ENCODE measurements at places on chromosomes 2 and 18.

- no peak for DNase-seq
Observed at GRCh38 chr2:150141226-150142001, 346.1 kb downstream of the RND3 start.

DNA sequence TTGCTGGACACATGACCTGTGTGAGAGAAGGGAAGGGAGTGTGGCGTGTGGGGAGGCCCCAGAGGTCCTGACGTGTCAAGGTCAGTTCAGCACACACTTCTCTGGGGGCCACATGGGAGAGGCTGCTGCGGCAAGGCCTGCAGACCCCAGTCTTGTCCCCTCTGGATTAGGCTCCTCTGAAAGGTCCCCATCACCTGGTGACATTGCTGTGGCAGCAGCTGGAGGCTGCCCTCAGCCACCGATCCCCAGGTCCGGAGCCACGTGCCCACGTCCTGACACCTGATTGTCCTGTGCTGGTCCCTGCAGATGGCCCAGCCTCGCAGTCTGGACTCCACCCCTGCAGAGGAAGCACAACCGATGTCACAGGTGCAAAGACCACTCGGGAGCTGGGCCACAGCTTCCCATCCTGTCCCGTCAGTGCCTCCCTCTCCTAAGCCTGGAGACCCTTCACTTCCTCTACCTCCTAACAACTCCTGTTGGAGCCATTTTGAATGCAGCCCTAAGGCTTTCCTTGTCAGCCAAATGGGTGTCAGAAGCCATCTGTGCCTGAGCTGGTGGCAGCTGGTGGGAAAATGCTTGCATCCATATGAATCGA, 12.7 kb downstream of the TMEM177 start:
- DNase-seq = no peak

- peak; percentile 77 for DNase-seq
Observed at GRCh38 chr2:175180701-175181103, 808 bp downstream of the ATP5MC3 start.

DNA sequence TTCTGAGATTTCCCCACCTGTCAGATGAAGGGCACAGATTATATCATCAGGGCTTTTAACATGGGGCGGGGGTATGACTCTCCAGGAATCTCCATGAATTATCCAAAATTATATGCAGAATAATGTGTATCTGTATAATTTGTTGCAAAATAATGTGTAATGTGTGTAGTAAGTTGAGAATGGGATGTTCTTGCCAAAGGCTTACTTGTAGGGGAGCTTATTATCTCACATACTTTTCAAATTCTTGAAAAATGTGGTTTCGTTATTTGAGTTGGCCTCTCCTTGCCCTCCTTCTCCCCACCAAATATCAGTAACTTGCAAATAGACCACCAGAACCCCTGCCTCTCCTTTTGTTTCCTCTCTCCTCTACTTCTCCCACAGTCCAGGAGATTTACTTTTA, 35.6 kb downstream of the UBR3 start:
- no peak for DNase-seq

DNA sequence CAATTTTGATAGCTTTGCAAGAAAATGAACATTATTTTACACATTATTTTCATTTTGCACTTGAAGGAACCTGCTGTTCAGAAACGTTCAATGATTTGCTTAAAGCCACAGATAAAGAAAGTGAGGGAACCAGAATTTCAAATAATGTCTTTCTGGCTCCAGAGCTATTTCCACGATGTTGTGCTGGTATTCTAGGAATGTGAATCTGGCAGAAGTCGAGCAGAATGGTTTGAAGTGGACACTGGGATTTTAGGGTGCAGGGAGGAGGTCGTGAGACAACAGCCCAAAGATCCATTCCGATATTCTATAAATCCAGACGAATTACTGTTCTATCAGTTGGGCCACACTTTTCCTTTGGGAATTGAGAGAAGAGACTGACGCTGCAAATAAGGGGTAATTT, 2.2 kb downstream of the CCDC102B start:
- no peak for DNase-seq

DNA sequence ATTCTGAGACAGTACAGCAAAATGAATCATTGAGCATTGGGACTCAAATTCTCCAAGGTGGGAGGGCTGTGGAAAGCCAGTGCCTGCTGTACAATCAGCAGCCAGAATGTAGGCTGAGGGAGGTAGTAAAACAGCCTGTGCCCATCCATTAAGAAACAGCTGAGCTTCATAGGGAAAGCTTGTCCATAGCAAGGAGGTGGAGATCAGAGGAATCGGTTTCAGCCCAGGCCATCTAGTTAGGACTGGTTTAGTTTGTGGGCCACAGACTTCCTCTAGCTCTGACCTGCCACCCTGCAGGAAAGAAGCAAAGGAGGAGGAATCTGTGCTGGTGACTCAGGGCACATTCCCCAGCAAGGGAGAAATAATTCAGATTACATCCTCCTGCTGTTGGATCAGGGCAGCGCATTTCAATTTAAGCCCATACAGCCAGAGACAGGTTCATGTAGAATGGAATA, 333.4 kb downstream of the SETBP1 start:
- DNase-seq = no peak

DNA sequence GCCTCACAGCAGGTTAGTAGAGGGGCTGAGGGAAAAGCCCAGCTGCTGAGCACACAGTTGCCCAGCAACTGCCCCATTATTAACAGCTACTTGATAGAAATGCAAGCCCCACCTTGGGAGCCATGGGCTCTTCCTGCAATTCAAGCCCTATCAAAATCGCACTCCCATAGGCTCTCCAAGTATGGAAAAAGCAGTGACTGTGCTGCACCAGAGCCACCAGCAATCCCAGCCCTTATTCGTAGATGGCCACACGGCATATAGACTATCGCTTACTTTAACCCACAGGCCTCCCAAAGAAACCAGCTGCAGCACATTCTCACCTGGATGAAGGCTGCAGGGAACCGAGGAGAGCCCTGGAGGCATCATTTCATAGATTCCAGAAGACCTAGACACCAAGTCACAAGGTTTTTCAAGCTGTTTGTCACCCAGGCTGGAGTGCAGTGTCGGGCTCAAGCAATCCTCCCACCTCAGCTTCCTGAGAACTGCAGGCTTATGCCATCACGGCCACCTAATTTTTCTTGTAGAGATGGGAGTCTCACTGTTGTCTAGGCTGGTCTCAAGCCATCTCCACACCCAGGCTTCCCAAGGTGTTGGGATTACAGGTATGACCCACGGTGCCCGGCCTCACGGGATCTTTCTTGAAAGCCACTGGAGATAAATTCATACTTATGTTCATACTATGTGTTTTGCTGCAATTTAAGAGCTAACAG, 11.3 kb downstream of the NCL start:
- no peak for DNase-seq

DNA sequence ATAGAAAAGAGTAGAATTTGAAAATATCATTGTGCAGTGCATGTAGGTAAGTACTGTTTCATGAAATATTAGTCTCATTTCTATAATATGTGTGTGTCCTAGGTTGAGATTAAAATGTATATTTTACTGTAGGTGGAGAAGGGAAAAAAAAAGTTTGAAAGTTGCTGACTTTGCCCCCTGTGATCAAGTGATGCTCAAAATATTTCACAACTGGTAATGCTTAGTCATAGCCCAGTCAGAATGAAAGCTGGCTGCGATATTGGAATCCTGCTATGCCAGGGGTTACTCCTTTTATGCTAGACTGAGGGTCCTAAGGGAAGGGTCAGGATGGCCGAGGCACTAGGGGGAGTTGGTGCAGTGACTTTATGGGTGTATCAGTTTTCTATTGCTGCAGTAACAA, 19.5 kb upstream of the CFAP36 start:
- peak; percentile 73 for DNase-seq

GRCh38 chr18:27400001-27400400, 214.9 kb upstream of the CHST9 start:
- DNase-seq = no peak

DNA sequence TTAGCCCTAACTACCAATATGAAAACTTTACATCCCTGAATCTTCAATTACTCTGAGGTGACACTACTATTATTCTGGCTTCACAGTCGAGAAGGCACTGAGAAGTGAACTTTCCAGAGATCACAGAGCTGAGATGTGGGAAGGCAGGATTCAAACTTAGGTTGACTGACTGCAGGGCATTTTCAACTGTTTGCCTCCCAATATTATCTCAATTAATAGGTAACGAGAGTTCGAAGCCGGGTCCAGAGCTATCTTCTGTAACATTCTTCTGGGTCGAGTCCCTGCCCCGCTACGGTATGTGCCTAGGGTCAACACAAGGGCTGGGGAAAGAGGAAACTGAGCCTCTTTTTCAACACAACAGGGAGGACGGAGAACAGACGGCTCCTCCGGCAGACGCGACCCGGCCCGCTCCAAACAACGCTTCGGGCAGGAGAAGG, 740 bp downstream of the CHMP3 start:
- DNase-seq = no peak

- no peak for DNase-seq
Observed at GRCh38 chr2:124264551-124265091, 239.5 kb downstream of the CNTNAP5 start.

DNA sequence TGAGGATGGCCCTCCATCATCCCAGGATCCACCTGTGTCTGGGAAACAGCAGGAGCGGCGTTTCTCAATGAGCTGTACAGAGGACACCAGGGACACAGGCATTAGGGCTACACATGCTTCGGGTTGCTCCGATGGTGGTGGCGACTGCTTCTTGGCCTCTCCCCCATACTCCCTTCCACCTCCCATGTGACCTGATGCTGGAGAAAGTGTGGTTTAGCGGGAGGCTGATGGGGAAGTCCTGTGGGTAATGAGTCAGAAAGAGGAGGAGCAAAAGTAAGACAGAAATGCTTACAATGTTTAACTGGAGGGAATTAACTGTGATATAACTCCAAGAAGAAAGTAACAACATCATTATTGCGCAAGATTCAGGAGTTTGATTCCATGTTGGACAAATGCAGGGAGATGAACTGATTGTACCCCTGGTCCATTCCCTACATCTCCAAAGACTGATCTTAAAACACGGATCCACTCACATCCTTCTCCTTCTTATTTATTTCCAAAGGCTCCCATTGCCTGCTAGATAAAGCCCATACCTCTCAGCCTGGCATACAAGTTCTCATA, 186.6 kb downstream of the NRP2 start:
- DNase-seq = no peak

DNA sequence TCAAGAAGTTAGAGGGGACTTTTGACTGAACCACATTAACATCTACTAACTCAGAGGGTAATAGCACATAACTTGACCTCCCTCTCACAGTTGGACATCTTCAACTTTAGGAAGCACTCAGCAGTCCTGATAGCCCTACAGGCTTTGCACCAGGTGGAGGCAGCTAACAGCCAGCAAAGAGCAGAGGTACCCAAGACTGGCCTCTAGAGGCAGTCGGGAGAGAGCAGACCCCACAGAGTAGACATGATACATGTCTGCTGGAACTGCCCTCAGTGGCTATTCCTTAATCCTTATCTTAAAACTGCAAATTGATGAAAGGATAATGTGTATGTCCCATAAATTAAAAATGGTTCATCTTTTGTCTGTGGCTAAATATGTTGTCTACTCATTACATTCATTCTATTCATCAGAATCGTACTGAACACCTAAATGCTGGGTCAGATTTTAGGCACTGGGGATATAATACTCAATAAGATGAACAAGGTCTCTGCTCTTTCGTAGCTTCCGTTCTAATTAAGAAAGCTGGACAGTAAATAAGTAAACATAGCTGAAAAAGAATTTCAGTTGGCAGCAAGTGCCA, 49.8 kb downstream of the CAB39 start:
- peak; percentile 64 for DNase-seq

- no peak for DNase-seq
Observed at GRCh38 chr18:66432636-66433035, 171.3 kb downstream of the CDH19 start.

- peak; percentile 60 for DNase-seq
Observed at GRCh38 chr18:12652861-12653401, 5.0 kb downstream of the SPIRE1 start.

DNA sequence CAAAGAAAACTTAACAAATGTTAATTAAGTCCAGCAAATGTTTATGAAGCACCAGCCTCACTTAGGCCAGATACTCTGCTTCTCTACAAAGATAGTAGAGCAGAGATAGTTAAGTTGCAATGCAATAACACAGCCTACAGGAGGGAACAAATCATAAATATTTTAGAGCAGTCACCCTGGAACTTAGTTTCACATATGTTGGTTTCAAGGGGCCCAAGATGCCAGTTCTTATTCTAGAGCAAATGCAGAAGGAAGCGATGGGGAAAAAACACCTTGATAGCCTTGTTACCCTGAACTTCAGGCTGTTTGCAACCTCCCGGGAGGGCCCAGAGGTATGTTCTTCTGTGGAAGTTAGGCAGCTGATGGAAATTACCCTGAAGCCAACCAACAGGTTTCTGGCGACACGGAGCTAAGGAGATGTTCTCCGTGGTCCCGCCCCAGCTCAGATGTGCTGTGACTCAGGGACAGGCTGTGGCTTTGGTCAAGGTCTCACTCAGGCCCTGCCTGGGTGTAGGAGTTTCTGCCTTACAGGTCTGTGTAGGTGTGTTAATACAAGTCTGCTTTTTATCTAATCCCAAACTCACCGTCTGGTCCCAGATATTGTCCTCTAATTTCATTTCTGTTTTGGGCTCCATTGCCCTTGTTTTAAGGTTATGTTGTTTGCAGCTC, 3.8 kb downstream of the CTIF start:
- no peak for DNase-seq

DNA sequence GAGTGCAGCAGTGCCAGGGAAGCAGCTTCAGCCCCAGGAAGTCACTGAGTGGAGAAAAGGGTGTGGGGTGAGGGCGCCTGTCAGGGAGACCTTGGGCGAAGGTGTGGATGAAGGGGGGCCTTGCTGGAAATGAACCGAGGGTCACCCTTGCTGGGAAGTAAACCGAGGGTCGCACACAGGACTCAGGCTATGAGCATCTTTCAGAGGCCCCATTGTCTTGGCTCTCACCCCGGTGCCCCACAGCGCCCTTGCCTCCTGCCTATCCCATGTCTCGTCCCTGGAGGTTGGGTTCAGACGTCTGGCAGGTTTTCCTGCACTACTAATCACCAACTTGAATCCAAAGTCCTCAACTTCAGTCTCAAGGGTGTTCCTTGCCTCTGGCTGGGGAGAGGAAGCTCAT, 122.8 kb upstream of the PXDN start:
- DNase-seq = no peak

DNA sequence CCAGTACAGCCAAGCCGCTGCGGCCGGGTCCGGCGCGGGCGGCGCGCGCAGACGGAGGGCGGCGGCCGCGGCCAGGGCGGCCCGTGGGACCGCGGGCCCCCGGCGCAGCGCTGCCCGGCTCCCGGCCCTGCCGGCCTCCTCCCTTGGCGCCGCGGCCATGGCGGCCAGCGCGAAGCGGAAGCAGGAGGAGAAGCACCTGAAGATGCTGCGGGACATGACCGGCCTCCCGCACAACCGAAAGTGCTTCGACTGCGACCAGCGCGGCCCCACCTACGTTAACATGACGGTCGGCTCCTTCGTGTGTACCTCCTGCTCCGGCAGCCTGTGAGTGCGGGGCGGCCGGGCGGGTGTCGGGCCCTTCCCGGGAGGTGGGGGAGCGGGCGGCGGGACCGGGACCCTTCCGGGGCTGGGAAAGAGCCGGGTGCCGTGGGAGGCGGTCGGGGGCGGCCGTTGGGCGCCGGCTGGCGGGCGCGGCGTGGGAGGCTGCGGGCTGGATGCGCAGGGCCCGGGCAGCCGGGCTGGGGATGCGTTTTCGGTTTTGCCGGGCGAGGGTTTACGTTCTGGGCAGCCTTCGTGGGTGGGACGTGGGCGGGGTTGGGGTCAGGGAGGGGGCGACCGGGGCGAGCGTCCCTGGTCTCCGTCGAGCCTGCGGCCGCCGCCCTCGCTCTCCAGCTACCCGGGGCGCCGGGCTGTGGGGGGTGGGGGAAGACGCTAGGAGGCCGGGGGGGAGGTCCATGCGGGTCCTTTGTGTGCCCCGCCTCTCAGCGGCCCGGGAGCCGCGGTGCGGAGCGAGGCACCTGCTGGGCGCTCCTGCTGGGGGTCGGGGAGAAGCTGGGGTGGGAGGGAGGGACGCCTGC, 537 bp downstream of the AGFG1 start:
- peak; percentile 77 for DNase-seq

- DNase-seq = peak; percentile 51
Observed at GRCh38 chr2:101387151-101387834, at the start of gene CREG2. TSS of gene CREG2 (minus strand) at chr2:101387503. CDS start at chr2:101387457, 46 bp downstream.

All from erythroblast (primary cell).